T47D (cell line): ENCODE measurements at places on chromosomes 2 and 18.

DNA sequence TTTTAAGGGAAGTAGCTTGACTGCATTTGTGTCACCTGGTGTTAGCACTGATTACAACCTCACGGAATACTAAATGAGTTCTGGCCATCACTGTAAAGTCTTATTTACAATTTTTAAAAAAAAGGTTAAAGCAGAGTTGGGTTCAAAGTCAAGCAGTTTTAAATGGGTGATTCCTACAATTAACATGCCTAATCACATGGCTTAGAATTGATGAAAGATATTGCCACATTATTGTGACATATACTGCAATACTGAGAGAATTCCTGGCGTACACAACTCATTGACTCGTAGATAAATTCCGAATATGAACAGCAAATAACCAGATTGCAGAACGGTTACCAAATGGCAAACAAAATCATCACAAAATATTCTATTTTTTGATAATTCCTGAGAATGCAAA lies 34.2 kb downstream of the ROCK2 start:
- no peak for DNase-seq

GRCh38 chr2:54572262-54572635 lies 116.1 kb downstream of the SPTBN1 start:
- no peak for DNase-seq

- no peak for DNase-seq
Observed at GRCh38 chr2:151007365-151007764, 254.3 kb downstream of the RBM43 start.

GRCh38 chr2:62391696-62392095 lies 114.3 kb downstream of the TMEM17 start:
- DNase-seq: no peak

DNA sequence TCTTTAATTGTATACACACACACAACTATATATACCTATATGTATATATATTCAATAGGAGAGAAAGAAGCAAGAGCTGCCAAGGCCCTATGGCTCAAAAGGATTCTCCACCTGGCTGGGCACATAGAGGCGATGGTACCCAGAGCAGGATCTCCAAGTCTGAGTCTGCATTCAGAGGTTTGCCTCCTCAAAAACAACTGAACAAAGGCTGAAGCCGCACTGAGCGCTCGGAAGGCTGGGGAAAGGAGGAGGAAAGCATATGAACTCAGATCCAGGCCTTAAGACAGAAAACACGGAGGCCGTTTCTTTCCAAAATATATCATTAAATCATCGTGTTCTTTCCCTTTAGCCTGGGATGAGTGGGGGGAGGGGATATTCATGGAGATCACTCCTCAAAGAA lies 3.6 kb downstream of the HOXD12 start:
- DNase-seq: no peak

GRCh38 chr2:212421556-212422334 lies 116.9 kb downstream of the ERBB4 start:
- DNase-seq: no peak
